ENCODE measurements at places on chromosomes 6 and 20.

DNA sequence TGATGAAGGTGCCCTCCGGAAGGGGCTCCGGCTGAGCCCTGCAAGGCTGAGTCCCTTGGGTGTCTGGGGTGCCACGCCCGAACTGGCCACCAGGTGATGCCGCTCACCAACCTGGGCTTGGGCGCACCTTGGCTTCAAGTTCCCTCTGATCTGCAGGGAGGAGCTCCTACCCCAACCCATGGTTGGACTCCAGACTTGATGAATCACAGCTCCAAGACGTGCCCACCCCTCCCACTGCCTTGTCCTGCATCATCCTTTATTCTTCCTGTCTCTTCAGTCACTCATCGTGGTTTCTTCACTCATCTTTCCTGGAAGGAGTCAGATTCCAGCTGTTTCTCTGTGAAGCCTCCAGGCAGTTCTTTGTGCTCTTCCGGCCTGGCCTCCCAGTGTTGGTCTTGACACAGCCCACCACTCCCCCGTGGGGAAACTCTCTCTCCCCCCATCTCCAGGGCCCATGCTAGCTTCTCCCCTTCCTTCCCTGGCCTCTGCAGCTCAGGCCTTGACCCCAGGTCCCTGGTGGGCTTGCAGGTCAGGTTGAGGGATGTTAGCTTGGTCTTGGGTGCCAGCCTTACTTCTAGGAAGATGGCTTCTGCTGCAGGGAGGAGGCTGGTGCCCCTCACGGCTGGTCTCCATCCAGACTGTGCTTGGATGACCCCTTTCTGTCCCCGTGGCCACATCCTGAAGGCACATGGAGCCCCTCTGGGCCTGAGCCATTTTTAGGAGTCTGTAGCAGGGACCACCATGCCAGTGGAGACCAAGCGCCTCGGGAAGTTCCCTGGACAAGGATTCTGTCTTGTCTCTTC, 2.6 kb upstream of the ZBP1 start:
- peak; percentile 7 for DNase-seq

GRCh38 chr6:158518191-158519127, 41.4 kb upstream of the TMEM181 start:
- peak; percentile 77 for DNase-seq

- no peak for DNase-seq
These were observed 185.5 kb downstream of the CDH4 start for GRCh38 chr20:61437280-61438206.

- no peak for DNase-seq
These were observed 75.2 kb upstream of the CITED2 start for GRCh38 chr6:139449611-139450000.

DNA sequence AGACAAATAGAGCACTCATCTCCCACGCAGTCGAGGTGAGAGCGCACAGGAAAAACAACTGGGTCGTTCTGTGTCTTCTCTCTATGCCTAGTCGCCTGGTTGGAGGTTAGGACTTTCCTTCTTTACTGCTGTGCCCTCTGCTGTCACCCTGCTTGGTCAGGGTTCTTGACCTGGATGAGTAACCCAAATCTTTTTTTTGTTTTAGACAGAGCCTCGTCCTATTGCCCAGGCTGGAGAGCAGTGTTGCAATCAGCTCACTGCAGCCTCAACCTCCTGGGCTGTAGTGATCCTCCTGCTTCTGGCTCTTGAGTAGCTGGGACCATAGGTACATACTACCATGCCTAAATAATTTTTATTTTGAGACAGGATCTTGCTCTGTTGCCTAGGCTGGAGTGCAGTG, 24.5 kb downstream of the PRPF6 start:
- no peak for DNase-seq

DNA sequence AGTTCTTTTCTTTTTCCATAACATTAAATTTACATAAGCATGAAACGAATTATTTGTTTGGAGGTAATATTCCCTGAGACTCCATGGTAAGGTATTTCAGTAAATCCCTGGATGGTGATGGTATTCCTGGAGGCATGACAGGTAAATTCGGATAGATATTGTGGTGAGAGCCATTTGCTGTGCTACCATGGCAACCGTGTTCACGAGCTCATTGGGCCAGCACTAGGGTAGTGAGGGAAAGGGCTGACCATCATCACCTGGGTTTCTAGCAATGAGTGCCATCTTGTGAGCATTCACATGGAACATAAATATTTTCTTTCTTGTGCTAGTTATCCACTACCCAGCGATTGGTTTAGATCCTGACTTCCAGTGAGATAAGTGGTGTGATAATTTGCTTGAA, 51.9 kb upstream of the GNRH2 start:
- no peak for DNase-seq

DNA sequence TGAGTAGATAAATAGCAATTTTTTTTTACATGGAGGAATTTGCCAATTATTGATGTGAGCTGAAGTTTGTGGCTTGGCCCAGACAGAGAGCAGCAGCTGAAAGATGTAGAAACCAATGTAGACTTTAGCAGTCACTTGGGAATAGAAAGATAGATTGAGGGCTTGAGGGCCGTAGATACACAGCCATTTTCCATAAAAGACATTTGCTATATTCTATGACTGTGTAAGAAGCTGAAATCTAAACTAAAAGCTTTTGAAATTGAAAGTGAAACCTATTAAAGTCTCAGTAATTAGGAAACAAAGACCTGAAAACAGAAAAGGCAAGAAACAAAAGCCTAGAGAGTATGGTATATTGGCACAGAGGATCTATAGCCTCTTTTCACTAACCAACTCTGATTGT, 332.7 kb downstream of the CENPW start:
- DNase-seq: no peak

DNA sequence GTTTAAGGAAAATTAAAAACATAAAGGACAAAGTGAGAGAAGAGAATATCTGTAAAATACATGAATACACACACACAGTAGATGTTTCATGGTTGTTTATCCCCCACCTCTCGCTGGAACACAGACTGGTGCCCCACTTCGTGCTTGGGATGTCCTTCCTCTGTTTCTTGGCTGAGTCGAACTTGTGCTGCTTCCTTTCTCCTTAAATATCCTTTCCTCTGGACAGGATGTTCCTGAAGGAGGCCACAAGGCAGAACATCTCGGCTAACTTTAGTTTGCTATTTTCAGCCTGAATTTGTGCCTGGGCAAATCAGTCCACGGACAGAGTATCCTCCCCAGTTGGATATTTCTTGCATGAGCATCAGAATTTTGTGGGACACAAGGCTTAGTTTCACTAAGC, 54.7 kb upstream of the ZMYND8 start:
- no peak for DNase-seq

DNA sequence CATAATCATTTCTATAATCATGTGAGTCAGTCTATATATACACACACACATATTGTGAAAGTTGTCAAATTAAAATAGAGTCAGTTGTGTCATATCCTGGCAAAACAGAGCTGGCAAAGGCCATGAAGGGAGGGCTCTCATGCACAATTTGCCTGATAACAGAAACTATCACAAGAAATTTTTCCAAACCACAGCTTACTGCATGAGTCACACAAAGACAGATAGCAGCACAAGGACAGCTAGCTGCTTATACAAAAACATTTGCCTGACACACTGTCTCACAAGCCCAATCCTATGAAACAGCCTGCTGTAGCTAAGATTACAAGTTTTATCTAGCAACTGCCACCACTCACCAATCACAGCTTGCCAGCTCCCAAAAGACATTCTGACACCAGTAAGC, 848.5 kb upstream of the MAN1A1 start:
- DNase-seq: peak; percentile 45

Data from Kasumi-1 (cell line).